ENCODE measurements at places on chromosomes 12 and 14. TPM values are rescaled to one million over a fixed set of nuclear protein-coding genes. Genes with fewer than 3 reads are reported as not detected.

Gene KLRD1
- total RNA-seq: not detected

Gene SERPINA1
- 0.67 TPM for total RNA-seq

Gene CCDC38
- total RNA-seq: 0.08 TPM

Gene FAR2
- total RNA-seq: not detected

All from A549 treated with CORT108297 at 1 μM for 4 hours (cell line).